ENCODE measurements at places on chromosomes 6 and 20.

- no peak for DNase-seq
These were observed 16.4 kb downstream of the TOMM34 start for GRCh38 chr20:44943828-44944227.

DNA sequence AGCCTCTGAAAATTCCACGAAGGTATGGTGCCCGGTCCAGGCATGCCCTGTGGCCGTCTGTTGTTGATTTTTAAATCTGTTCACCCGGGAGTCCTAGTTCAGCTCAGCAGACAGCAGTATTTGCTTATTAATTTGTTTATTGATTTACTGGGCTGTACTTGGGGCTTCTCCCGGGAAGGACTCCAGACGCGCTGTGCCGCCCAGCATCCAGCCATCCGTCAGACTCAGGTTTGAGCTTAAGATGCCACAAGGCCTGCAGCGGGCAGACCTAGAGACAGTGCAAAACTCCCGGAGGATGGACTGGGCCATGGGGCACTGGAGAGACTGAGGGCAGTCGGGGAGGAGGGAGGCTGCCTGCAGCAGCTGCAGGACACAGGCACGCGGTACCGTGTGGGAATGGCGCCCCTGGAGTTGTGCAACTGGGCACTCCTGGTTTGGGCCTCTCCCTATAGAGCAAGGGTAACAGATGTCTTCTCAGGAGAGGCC, 17.3 kb upstream of the CCDC167 start:
- DNase-seq = no peak

GRCh38 chr20:40265825-40266533, 423.1 kb downstream of the MAFB start:
- no peak for DNase-seq

DNA sequence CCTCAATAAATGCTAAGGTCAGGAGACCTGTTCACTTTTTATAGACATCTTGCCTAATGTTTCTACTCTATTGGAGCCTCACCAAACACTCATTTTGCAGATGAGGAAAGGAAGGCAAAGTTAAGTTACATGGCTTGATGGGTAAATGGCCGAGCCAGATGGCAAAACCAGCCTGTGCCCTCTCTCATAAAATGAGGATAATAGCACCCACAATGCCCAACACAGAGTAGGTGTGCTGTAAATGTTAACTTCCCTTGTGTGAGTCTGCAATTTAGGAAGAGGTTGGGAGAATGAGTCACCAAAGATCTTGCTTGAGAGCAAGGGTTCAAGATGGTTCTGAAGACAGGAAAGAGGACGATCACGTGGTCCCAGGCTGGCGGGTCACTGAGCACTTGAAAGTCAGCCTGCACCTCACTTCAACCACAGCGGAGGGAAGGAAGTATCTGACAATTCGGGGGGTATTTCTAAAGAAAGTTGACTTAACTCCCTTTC, 3.3 kb downstream of the KCNK5 start:
- no peak for DNase-seq

DNA sequence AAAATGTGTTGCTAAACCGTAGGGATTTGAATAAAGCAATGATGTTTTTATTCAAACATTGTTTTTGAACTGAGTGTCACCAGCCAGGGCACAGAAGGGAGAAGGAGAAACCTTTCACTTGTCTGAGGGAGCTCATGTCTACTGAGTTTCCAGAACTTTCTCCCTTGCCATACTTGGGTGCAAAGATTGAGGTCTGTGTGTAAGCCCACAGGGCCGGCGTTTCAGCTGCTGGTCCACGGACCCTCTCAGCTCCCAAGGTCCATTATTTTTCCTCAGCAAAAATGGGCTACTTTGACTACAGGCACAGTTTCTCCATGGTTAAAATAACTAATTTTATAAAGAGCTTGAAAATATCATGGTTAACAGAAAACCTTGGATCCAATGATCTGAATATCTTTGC, 32.6 kb downstream of the PSMG4 start:
- no peak for DNase-seq

DNA sequence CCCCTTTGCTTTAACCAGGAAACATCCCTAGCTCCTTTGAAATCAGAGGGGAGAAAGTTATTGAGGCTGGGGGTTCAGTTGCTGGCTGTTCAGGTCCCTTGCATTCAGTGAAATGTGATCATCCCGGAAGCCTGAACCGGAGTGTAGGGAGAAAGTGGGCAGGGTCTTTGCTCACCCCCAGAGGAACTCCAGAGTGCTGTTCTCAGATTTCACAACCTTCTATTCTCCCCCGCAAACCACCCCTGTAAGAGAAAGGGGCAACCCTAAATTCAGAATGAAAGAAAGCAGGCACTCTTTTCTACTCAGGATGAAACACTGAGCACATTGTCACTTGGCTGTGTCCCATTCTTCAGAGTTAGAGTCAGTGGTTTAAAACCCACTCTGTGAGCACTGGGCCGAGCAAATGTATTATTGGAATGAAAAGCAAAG, 139.8 kb downstream of the KHDC1L start:
- no peak for DNase-seq

GRCh38 chr20:24212494-24212893, 223.9 kb upstream of the GGTLC1 start:
- no peak for DNase-seq

- no peak for DNase-seq
These were observed 147.5 kb downstream of the BCAS1 start for GRCh38 chr20:53922901-53923314.

DNA sequence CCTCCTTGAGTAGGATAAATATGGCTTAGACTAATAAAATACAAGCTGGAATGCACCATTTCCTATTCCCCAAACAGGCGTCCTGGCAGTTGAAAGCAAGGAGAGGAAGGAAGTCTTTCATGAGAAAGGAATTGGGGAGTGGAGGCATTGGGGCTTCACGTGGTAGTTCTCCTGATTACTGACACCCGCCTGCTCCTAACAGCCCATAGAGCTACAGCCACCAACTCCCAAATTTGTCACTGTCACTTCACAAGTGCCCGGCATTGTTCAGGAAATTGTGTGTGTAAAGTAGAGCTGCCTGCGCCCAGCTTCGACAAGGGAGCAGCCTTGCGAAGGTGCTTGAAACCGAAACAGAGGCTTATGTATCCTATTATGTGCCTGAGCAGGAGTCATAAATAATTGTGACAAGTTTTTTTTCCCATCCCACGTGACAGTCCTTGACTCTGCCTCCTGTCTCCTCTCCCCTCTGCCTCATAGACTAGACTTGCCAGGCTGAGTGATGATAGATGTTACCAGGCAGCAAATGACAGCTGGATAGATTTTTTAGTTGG, 301.7 kb upstream of the ZFP64 start:
- no peak for DNase-seq

- peak; percentile 45 for DNase-seq
These were observed 246.5 kb downstream of the ERMARD start for GRCh38 chr6:169997930-169998218.

GRCh38 chr6:106870824-106871717, 103.5 kb downstream of the CD24 start:
- DNase-seq = no peak

DNA sequence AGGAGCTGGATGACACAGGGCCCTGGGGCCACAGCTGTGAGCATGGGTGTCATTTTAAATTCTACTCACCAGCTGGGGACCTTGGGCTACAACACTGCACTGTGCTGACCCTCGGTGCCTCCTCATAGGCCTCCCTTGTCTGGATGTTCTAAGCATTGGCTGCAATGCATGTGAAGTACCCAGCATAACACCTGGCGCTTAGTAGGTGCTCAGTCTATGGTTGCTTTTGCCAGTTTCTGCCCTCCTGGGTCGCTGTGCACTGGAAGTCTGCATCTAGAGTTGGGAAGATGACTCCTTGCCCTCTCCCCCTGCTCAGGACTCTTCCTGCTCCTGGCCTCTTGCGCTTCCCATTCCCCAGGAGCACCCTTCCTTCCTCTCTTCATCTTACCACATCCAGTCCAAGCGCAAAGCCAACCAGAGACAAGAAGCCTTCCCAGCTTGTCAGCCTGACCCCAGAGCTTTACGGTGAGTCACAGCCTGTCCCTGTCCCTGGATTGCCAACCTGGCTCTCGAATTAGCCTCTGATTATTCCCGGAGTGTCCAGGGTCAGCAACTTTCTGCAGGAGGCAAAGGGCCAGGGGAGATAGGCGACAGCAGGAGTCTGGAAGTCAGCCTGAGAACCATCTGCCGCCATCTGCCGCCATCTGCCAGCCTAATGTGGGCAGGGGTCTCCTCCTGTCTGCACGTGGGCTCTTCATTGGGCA, 8.8 kb downstream of the SLC13A3 start:
- no peak for DNase-seq

DNA sequence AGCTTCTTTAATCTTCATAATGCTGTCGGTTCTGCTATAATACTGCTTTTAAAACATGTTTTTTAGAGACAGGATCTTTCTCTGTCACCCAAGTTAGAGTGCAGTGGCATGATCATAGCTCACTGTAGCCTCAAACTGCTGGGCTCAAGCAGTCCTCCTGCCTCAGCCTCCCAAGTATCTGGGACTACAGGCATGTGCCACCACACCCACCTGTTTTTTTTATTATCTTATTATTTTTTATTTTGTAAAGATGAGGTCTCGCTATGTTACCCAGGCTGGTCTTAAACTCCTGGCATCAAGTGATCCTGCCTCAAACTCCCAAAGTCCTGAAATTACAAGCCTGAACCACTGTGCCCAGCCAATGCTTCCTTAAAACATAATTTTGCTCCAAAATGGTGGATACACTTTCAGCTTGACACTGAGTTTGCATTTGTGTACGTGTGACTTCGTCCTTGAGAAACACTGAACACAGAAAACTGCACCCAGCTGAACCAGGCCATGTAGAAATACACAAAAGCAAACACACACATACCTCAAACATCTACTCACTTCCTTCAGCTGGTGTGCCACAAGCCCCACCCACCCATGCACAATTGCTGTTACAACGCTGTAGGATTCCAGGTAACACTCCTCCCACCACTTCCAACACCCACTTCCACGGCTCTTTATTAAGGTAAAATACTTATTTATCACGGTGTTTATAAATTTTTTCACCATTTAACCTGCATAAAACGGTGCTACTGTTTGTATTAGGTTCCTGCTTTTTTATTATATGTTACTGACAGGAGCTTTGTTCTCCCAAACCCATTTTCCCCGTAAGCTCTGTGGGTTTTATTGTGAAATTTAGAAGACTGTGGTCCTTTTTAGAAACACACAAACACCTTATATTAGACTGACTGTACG, 109.1 kb downstream of the TSHZ2 start:
- DNase-seq = no peak

GRCh38 chr6:36053878-36054277, 26.3 kb downstream of the MAPK14 start:
- no peak for DNase-seq

GRCh38 chr6:6588064-6588923, at the start of gene LY86:
LY86 (plus strand) TSS chr6:6588720; CDS start chr6:6588735, 15 bp downstream.
- DNase-seq = no peak

- DNase-seq = peak; percentile 76
These were observed 13.8 kb upstream of the TLDC2 start for GRCh38 chr20:36861875-36862801.

DNA sequence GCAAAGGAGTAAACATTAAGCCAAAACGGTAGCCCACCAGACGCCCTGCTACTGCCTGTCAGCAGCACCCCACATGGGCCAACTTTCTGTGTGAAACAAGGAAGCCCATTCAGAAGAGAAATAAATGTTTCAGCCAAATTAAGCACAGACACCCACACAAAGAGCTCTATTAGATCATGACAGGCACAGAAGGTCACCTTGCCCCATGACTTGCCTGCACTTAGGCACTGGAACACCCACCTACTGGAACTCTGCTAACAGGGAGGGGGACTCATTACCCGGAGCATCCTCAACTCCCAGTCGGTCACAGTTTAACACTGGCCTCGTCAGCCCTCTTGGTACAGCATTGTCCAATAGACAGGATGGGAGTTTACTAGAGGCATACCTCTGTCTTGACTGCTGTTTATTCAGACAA, 31.8 kb downstream of the GFOD1 start:
- no peak for DNase-seq

- no peak for DNase-seq
These were observed 77.8 kb downstream of the JAG1 start for GRCh38 chr20:10595985-10596384.

DNA sequence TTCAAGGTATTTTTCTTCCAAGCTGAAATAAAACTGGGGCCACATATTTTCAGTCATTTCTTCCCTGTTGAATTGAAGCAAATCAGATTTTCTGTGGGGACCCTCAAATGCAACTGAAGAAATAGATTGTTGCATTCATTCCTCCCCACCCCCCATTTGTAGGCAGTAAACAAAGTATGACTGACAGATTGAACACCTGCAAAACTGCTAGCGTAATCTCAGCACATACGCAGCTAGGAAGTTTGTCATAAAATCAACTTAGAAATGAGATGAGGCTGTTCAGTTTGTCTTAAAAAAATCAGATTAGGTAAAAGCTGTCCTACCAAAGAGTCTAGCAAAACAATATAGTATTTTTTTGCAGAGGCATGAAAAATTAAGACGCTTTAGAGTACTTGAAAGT, 8.9 kb downstream of the GZF1 start:
- DNase-seq = no peak

DNA sequence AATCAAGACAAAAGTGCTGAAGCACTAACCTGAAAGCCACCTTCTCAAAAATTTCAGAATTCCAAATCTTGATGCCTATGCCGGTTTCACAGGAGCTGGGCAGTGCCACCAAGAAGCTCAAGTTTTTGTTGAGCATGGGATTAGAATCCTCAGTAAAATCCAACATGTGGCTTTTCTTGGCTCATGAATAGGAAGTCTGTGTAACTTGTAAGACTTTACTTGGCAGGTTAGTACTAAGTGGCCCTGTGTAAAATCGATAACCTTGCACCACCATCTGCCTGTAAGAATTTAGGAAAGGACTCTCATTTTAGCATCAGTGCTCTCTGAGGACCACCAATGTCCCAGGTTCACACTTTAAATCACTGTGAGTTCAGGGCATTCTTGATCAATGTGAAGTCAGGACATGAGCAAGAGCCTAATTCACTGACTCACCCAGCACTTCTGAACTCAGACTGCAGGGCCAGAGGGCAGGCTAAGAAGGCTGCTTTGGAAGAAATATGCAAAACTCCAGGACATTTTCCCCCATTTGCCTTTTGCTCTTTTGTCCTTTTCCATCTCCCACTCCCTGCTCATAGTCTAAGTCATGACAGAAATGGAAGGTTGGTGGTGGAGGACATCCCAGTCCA, 113.2 kb downstream of the EDN1 start:
- DNase-seq = no peak

GRCh38 chr20:7151676-7152470, 384.4 kb downstream of the BMP2 start:
- DNase-seq = no peak

DNA sequence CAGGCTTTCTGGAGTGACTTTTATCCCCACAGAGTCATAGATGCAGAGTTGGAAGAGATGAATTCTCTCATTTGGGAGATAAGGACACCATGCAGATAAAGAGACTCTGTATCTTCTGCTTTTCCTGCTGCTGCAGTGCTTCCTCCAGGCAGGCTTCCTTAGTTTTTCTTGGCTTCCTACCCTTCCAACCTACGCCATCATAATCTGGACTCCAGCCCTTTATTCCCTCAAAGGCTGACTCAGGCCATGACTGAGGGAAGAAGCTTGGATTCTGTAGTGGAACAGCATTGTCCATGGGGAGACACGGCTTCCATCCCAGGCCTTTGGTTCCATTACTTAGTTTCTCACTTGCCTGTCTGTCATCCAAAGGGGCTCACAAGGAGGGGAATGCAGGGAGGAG, 6.5 kb upstream of the RNF24 start:
- DNase-seq = no peak
